GM10248 (cell line): ENCODE measurements at places on chromosomes 12 and 14.

DNA sequence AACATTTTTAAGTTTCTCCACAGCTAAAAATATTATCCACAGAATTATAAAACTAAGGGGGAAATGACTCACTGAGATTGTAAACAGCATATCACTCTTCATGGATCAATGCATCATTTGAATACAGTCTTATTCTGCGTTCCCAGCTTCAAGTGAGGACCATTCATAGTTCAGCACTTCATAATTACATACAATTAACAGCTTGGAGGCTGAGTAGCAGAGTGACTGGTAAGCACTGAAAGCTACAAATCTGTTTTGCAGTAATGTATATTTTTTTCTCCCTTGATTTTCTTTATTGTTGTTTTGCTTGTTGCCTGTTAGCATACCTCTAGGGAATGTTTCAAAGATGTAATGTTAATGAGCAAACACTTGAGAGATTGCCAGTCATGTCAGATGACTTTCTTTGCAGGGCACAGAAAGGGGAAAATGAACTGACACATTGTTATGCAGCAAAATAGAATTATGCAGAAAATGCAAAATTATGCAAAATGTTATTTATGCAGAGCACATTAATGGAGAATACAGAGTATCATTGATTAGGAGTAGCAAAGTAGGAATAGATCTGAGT, 138.6 kb downstream of the RPS29 start:
- DNase-seq, result no peak

DNA sequence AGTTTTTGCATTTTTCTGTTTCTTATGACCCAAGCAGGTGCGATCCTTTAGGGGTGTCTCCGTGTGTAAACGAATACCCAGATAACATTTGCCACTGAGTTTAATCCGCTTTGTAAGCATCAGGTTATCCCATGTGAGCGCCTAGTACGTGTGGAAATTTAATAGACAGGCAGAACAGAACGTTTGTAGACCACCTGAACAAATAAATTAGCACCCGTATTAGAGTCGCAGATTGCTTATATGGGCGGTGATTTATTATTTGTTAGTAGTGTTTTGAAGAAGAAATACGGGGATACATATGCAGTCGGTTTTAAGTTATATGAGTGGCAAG, 325 bp downstream of the C12orf60 start:
- DNase-seq, result no peak

- no peak for DNase-seq
These were observed 64.7 kb downstream of the ZNF641 start for GRCh38 chr12:48285751-48286650.

- no peak for DNase-seq
These were observed 20.1 kb upstream of the GARIN6 start for GRCh38 chr12:99627459-99627858.

GRCh38 chr12:70549340-70550179, 87.7 kb downstream of the PTPRB start:
- DNase-seq, result no peak

GRCh38 chr12:127677537-127678131, 589.3 kb upstream of the TMEM132C start:
- peak; percentile 31 for DNase-seq

DNA sequence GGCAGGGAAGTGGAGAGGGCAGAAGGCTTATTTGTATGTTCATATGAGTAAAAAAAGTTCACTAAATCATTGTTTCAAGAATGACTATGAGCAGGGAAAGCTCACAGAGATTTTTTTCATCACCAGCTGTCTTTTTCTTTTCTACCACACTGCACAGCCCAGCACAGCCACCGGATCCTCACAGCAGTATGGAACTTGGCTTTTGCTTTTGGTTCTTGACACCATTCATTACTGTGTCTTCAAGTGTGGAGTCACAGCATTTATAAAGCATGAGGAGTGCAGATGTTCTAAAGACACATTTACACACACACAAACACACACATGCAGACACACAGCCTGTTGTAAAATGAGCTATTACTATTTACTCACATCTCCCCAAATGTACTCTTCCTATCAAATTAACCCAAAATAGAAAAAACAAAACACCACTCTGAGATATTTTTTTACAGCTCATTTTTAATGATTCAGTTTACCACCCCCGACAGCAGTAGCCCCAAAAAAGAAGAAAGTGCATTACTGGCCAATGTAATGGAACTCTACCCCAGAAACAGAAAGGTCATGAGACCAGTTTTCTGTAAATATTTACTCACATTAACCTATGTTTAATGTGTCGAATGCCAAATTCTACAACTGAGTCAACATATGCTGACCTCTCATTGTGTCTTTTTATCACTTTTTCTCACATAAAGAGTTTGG, 60.5 kb downstream of the BTG1 start:
- no peak for DNase-seq

DNA sequence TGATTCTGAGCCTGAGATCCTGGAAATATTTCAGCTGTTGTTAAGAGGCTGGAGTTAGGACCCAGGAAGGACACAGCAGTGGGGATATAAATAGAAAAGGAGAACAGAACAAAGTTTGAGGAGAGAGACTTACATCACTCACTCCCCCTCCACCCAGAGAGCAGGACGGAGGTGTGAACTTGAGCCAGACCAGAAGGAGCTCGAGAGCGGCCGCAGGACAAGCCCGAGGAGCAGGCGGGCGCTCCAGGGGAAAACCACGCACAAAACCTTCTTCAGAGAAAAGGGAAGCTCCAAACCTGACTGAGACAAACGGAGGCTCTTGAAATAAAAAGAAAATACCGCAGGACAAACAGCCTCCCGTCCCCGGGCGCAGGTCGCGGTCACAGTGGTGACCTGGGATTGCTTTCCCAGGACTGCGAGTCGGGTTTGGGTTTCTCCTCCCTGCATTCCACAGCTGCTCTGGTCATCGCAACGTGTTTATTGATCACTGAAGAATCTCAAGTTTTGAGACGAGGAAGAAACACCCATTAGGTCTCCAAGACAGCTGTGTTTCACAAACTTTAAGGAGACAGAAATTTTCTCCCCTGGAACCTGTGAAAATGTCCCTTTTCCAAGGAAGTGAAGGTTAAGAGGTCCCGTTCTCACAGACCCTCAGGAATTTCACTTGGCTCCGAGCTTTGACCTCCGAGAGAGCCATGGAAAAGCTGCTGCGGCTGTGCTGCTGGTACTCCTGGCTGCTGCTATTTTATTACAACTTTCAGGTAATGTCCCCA, at the start of gene ADGRD1:
Gene ADGRD1 (plus strand): TSS at position 137 of the 773 bp plus-strand sequence. CDS start 559 bp downstream, at position 696.
- DNase-seq, result peak; percentile 42

- no peak for DNase-seq
These were observed 2.6 kb upstream of the SOX5 start for GRCh38 chr12:23952071-23952470.

GRCh38 chr14:35573911-35574310, 39.9 kb downstream of the INSM2 start:
- DNase-seq, result no peak

GRCh38 chr14:74695406-74695805, 17.5 kb downstream of the AREL1 start:
- no peak for DNase-seq

- DNase-seq, result no peak
These were observed 2.5 kb downstream of the DUSP6 start for GRCh38 chr12:89349814-89350213.

DNA sequence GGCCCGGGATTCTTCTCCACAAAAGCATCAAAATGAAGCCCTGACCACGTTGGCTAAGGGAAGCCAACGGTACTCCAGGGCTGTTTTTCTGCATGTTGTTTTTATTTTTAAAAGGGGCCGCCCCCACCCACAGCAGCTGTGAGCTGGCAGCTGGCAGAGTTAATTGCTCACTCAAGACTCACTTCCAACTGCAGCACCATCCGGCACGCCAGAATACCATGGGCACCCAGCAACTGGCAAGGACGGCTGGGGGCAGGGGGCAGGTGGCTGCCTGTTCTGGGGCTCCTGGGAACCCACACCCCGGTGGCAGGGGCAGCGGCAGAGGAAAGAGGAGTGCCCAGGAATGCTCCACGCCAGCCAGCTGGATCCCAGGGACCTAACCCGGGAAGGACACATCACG, 44.3 kb downstream of the NCOR2 start:
- DNase-seq, result no peak

DNA sequence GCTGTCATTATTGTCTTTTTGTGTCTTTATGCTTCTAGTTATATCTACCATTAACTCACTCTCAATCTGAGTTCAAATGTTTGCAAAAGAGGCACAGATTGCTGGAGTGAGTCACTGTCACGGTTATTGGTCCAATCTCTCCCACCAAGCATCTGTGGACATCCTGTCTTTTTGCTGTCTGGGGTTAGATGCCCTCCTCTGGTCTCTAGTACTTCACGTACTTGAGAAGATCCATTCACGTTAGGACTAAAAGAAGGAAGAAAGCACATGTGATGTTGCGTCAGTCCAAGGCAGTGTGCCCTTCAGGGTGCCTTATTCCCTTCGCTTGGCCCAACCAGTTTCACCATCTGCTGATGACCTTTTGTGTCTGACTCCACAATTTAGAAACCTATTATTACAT, 72.3 kb upstream of the STXBP6 start:
- DNase-seq, result no peak

GRCh38 chr12:4910502-4911315, 1.0 kb downstream of the KCNA1 start:
- peak; percentile 76 for DNase-seq

DNA sequence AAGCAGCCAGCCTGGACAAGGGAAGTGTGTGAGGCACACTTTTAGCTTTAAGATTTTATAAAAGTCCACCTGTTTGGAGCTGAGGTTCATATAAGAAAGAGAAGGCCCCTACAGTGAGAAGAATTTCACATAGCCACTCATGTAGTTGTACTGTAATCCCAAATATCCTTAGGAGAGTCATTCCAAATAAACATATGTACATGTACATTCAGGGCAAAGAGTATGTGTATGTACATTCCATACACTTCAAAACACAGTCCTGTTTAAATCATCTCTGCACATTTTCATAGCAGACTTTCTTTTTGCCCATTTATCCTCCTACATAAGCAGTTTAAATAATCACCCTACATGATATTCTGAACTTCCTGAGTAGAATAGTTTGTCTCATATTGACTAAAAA, 87.6 kb downstream of the GPR65 start:
- DNase-seq, result no peak

DNA sequence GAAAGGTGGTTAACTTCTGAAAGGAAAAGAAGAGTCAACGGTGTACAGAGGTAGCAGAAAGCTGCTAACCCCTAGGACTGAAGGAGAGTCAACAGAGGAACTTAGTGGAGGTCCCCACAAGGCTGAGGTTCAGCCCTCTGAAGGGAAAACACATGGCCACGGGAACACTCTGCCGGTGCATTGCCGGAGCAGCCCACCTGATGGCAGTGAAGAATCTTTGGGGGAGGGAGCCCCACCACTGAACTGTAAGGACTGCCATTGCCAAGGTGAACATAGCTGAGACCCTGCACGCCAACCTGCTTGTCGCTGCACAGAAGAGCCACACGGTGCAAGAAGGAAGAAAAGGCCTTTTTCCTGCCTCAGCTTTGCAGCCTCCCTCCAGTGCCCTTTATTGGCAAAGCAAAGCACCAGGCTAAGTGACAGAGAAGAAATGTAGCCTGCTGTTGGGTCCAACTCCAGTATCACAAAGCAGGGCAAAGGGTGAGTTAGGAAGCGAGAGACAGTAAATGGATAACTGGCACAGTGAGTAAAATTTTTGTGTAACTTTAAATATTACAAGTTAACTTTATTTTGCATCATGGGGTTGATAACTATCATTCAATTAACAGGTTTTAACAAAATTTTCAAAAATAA, 76.9 kb downstream of the LIN52 start:
- no peak for DNase-seq

DNA sequence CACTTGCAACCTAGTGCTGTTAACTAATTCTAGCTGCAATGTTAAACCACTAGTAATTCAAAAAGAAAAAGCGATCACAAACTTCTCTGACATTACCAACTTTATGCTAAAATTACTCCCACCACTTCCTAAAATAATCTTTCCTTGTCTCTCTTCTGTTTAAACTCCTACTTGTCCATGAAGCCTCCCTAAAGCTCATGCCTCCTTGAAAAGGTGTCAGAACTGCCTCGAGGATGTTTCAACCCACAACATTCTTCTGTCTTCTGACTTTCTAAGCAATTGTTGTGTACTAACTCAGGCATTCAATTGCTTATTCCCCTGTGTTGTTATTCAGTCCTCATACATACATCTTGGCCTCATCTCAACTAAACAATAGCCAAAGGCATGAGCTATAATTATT, 5.9 kb downstream of the GNPTAB start:
- DNase-seq, result no peak

- DNase-seq, result no peak
These were observed 9.5 kb upstream of the KRT7 start for GRCh38 chr12:52223406-52224039.

DNA sequence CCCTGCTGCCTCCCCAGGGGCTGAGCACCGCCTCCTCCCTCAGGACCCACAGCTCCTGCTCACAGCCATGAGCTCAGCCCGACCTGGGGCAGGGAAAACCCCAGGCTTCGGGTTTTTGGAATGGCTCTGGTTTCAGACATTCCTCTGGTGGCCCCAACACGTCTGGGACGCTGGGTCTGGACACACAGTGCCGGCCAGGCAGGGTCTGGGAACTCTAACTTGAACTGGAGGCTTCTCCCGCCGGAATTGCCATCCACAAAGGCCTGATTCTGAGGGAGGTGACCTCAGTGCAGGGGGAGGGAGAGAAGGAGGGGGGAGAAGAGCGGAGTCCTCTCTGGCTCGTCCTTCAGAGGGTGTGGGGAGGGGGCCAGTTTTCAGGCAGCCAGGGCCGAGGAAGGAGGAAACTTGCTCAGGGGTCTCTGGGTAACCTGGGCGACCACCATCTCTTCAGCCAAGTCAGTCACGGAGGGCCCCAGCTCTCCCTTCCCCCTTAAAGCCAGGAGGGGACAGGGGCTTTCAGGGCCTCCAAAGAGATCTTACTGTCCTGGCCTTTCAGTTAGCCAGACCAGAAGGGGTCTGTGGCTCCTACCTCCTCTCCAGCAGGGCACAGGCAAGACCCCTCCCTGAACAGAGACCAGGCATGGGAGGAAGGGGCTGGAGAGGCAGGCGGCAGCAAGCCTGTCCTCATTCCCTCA, 19.4 kb downstream of the NCKAP5L start:
- DNase-seq, result no peak

DNA sequence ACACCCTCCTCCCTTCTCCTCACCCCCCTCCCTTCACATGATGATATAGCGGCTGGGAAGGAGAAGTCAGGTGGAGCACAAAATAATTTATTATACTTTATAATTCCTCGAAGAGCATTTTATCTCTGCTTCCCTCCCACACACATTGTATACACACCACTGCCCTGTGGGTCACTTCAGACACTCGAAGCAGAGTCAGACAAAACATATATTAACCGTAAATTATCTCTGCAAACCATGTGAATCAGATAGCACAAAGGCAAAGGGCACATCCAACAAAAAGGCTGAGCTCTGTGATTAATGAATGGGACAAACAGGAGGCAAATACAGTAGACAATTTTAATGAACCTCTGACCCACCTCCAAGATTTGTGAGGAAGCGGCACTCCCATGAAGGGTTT, 450.7 kb downstream of the GALC start:
- no peak for DNase-seq

GRCh38 chr12:119060847-119061796, 79.8 kb downstream of the SRRM4 start:
- peak; percentile 15 for DNase-seq

- DNase-seq, result no peak
These were observed 41.3 kb downstream of the MSRB3 start for GRCh38 chr12:65319688-65320200.

GRCh38 chr12:132094269-132094891, 49.7 kb downstream of the DDX51 start:
- DNase-seq, result no peak
